ENCODE measurements at places on chromosomes 7 and 10.

GRCh38 chr10:75814014-75814413 lies 382.6 kb downstream of the LRMDA start:
- DNase-seq = no peak

DNA sequence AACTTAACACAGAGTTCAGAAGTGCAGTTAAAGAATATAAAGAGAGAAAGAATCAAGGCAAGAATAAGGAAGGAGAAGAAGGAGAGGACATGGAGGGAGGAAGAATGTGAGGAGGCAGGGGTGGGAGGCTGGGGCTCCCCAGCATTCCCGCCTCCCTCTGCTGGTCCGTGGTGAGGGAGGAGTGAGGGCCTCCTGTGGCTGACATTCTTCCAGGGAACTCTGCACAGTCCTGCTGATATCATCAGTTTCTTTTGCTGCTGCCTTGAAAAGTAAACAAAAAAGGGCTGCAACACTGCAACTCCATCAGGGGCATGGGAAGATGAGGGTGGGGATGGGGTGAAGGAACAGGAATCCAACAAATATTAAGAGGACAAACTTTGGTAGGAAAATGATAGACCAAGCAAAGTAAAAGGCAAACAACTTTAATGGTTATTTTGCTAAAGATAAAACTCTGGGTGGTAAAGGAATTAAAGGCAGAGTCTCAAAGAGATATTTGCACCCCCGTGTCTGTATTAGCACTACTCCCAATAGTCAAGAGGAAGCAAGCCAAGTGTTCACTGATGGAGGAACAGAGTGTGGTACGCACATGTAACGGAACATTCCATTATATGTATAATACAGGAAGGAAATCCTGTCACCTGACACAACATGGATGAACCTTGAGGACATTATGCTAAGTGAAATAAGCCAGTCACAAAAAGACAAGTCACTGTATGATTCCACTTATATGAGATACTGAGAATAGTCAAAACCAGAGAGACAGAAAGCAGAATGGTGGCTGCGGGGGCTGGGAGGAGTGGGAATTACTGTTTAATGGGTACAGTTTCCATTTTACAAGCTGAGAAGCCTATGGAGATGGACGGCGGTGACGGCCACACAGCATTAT lies 8.0 kb upstream of the SPOCK2 start:
- no peak for DNase-seq

- DNase-seq = no peak
Measured at GRCh38 chr7:6148724-6149360, 117.7 kb downstream of the ANKRD61 start.

- DNase-seq = no peak
Measured at GRCh38 chr10:96709525-96709924, 10.8 kb downstream of the PIK3AP1 start.

GRCh38 chr7:81871606-81872265 lies 101.9 kb upstream of the HGF start:
- no peak for DNase-seq

GRCh38 chr10:92111336-92111939 lies 179.4 kb downstream of the CPEB3 start:
- DNase-seq = no peak

GRCh38 chr10:79928028-79928583 lies 20.8 kb downstream of the SFTPD start:
- no peak for DNase-seq

DNA sequence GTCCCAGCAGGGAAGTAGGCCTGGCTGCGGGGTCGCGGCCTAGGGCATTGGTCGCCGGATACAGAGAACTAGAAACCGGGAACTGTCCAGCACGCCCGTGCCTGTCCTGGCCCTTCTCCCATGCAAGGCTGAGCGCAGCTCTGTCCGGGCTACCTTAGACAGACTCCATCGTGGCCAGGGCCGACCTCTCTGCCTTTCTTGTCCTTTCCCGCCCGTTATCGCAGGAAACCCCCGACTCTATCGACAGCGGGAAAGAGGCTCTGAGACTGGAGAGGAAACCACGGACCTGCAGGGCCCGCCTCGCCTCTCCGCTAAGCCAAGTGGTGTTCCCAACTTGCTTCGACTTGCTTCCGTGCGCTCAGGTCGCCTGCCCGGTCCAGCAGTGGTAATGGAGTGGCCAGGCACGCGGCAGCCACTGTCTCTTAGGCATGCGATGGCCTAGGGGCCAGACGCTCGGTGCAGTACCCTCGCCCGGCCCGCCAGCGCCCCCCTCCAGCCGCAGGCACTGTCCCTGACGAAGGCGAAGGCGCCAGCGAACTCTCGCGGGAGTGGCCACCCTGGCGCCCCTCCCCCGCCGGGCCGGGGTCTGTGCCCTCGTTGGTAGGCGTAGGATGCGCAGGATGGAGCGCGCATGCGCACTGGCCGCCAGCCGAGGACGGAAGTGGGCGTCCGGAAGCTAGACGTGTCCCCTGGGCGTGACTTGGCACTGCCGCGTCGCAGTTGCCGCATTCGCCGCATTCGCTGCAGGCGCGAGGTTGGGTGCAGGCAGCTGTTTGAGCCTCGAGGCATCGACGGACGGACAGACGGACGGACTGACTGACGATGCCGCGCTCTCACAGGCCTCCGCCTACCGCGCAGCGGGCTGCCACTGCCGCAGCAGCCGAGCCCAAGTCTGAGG lies 54.4 kb downstream of the MCMBP start:
- DNase-seq = no peak

DNA sequence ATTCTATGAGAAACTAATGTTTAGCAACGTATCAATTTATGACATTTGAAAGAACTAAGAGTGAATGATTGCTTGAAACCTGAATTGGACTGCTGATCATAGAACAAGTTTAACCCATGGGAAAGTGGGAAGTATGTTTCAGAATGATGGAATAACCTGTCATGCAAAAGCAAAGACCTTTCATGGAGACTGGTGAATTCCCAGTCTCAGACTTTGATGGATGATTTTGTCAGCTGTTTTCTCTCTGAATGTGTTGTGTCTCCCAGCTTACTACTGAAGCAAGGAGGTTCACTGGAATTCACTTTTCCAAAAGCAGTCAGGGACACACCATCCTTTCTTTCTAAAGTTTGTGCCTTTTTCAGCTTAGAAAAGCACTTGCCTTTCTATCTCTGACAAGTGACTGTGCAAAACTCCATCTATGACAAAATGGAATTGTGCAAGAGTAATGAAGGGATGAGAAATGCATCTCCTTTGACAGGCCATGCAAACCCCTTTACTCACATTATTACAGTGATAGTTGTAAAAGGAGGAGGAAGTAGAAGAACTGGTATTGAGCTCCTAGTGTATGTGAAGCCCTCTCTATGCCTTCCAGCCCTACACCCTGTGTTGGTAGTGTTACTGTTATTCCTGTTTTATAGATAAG lies 176.1 kb downstream of the PRKG1 start:
- DNase-seq = no peak

GRCh38 chr10:52633266-52633665 lies 139.3 kb downstream of the MBL2 start:
- DNase-seq = no peak

DNA sequence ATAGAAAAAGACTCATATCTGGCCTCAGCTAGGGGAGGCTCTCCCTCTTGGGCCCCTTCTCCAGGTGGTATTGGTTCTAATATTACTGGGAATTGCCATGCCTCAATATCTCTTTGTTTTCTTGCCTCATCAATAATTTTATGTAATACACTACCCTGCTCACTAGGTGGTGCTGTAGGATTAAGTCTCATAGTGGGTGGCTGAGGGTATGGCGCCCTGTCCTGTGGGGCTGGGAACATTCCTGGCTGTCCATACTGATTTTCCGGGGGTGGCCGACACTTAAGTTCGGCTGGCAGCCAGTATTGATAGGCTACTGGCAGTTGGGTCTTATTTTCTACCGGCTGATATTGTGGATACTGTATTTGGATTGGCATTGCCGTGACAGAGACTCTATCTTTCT lies 9.0 kb upstream of the TAS2R3 start:
- peak; percentile 28 for DNase-seq

- no peak for DNase-seq
Measured at GRCh38 chr7:124152859-124153692, 120.2 kb upstream of the TMEM229A start.

- DNase-seq = peak; percentile 83
Measured at GRCh38 chr10:97791824-97792721, 20.3 kb upstream of the SFRP5 start.

GRCh38 chr7:178444-178843 lies 13.9 kb upstream of the FAM20C start:
- DNase-seq = no peak

DNA sequence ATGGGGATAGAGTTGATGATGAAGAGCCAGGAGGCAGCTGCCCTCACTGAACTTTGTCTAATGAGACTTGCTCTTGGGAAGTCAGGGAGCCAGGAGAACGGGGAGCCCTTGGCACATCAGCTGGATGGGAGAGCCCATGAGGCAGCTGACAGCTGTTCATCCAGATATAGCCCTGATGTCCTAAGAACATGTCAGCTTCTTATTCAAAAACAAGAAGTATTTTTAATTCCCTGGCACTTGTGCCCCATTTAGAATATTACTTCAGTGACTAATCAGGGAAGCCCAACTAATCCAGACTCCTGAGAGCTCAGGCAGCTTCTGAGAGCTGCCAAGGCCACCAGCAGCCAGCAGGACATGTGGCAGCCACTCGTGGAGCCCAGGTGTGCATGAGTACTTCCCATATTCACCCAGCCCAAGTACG lies 363.4 kb downstream of the GRID1 start:
- no peak for DNase-seq

- DNase-seq = no peak
Measured at GRCh38 chr10:22010539-22010938, 7.0 kb upstream of the DNAJC1 start.

GRCh38 chr10:109982123-109982522 lies 25.7 kb upstream of the ADD3 start:
- no peak for DNase-seq

- no peak for DNase-seq
Measured at GRCh38 chr7:117600911-117601310, 121.1 kb downstream of the CFTR start.

- no peak for DNase-seq
Measured at GRCh38 chr7:37028909-37029440, 304.7 kb upstream of the AOAH start.

GRCh38 chr7:41689815-41690214 lies 13.1 kb downstream of the INHBA start:
- no peak for DNase-seq

DNA sequence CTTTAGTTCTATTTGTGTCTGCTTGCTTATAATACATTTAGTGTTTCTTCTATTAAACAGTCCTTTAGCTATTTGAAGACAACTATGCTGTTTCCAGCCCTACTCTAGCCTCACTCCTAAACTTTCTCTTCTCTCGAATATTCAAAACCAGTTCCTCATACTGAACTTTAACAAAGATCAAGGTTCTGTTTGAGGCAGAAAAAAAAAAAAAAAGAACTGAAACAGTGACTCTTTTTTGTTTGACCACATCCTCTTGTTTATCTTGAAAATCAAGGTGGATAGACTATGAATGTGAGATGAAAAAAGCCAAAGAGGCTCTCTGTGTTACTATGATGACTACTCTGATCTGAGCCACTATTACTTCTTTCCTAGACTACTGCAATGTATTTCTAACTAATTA lies 154.3 kb downstream of the ZNF365 start:
- no peak for DNase-seq

GRCh38 chr7:87926581-87927461 lies 7.2 kb upstream of the ADAM22 start:
- DNase-seq = no peak

DNA sequence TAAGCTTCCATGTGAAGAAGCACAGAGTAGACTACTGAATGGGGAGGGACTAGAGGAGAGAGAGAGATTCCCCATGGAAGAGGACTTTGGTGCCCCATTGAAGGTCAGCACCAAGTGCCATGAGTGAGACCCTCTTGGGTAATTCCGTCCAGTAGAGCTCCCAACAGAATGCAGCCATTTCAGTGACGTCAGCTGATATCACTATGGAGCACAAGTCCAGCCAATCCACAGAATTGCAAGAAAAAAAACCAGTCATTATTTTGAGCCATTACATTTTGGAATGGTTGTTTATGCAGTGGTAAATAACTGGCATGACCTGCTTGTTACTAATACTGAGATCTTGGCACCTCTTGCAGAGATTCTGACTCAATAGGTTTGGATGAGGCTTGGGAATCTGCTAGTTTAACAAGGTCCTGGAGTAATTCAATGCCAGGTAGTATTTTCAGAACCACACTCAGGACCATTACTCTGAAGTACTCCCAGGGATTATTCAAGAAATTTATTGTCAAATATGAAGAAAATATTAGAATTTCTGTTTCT lies 52.6 kb upstream of the SP8 start:
- no peak for DNase-seq

DNA sequence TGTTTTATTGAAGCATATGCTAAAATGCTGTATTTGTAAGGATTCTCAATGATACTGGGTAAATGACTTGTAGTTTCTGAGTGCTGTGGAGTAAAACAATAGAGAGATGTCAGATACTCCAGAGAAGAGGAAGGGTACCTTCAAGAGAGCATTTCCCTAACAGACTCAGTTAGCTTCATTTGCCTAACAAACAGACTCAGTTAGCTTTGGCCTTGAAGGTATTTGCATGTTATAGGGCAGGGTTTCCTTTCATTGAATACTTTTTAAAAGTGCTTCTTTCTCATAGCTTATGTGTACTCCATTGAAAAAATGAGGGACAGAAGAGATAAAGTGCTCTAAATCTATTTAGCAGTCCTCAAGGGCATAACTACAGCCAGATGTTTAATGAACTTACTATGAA lies 101.8 kb downstream of the CHN2 start:
- DNase-seq = no peak

GRCh38 chr7:44375236-44375699 lies 49.9 kb upstream of the CAMK2B start:
- DNase-seq = no peak

- DNase-seq = no peak
Measured at GRCh38 chr7:137476937-137477336, 133.4 kb upstream of the PTN start.

GRCh38 chr7:132154695-132155471 lies 421.4 kb downstream of the PLXNA4 start:
- no peak for DNase-seq

GRCh38 chr10:4280461-4281189 lies 495.6 kb upstream of the KLF6 start:
- no peak for DNase-seq

DNA sequence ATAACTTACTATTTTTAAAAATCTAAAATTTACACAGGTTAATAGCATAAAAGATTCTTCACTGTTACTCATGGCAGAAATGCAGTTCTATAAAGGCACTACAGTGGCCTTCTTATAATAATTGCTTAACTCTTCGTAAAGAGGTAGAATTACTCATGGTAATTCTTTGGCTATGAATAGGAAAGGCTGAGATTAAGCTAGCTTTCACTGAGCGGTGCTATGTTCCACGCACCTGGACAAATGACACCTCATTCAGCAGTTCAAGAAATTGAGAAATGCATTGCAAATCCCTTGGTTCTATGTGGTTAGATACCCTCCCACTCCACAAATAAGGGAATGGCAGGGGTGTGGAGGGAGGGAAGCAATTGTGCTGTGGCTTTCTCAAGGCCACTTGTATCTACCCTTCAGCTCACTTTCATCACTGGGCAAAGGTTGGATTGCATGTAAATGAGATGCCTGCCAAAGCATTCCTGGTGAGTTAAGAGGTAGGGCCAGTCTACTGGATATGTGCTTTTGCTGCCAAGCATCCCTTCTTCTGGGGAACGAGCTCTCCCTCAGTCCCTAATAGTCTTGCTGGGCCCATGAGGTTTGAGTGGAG lies 210.9 kb downstream of the TEX36 start:
- DNase-seq = no peak

Measured in naive thymus-derived CD8-positive, alpha-beta T cell (primary cell).